Activated naive CD4-positive, alpha-beta T cell treated with anti-CD3 and anti-CD28 coated beads, Interleukin-2, amount 10 ng/mL, durations not matched to agents 5 hours and 36 hours (primary cell): ENCODE measurements at places on chromosomes 7 and 10. TPM values are rescaled to one million over a fixed set of nuclear protein-coding genes. Genes with fewer than 3 reads are reported as not detected.

The KCNMA1 gene
- total RNA-seq: 0.38 TPM

The AGBL3 gene
- 4.1 TPM for total RNA-seq

The IFT22 gene
- 8.7 TPM for total RNA-seq

The SNCG gene
- 0.68 TPM for total RNA-seq

The HGF gene
- total RNA-seq: not detected

The PALD1 gene
- total RNA-seq: 0.28 TPM

The PLXDC2 gene
- not detected for total RNA-seq

The PPP1R9A gene
- not detected for total RNA-seq

The CHAT gene
- total RNA-seq: not detected

The CCL26 gene
- not detected for total RNA-seq

The CPA4 gene
- total RNA-seq: not detected

The OPALIN gene
- total RNA-seq: not detected

The SFTPD gene
- total RNA-seq: not detected

The PIK3CG gene
- total RNA-seq: 51.2 TPM

The ODAD2 gene
- 0.05 TPM for total RNA-seq

The TET1 gene
- 2.8 TPM for total RNA-seq

The PPP1R3C gene
- not detected for total RNA-seq

The PTN gene
- total RNA-seq: not detected

The ELOVL3 gene
- total RNA-seq: not detected

The FGFR2 gene
- not detected for total RNA-seq

The TMEM229A gene
- not detected for total RNA-seq

The CHST12 gene
- total RNA-seq: 23.1 TPM

The CFAP70 gene
- 0.72 TPM for total RNA-seq

The GRM8 gene
- total RNA-seq: not detected

The CDH23 gene
- 6.2 TPM for total RNA-seq

The OR6V1 gene
- not detected for total RNA-seq

The MMD2 gene
- not detected for total RNA-seq

The STAM gene
- total RNA-seq: 23.5 TPM

The CAMK2B gene
- 0.10 TPM for total RNA-seq

The SPDYE1 gene
- total RNA-seq: 0.13 TPM

The LRRC18 gene
- not detected for total RNA-seq

The ZNF503 gene
- total RNA-seq: not detected

The ACTR3C gene
- total RNA-seq: 9.1 TPM

The MALRD1 gene
- not detected for total RNA-seq

The LRRD1 gene
- not detected for total RNA-seq

The OGDHL gene
- total RNA-seq: not detected

The SPDYE2B gene
- total RNA-seq: not detected

The FAM221A gene
- total RNA-seq: 6.6 TPM

The STEAP4 gene
- total RNA-seq: not detected

The SCART1 gene
- total RNA-seq: 2.5 TPM

The SCIN gene
- not detected for total RNA-seq

The SMKR1 gene
- 2.2 TPM for total RNA-seq

The EN2 gene
- not detected for total RNA-seq

The WBP1L gene
- total RNA-seq: 28.1 TPM

The SHH gene
- total RNA-seq: not detected

The ITGB8 gene
- total RNA-seq: not detected

The CLRN3 gene
- not detected for total RNA-seq

The GOLGA7B gene
- total RNA-seq: 13.9 TPM

The SERPINE1 gene
- total RNA-seq: 0.22 TPM

The CALML3 gene
- not detected for total RNA-seq
